NCI-H69 (cell line): ENCODE measurements at places on chromosomes 11 and 22.

DNA sequence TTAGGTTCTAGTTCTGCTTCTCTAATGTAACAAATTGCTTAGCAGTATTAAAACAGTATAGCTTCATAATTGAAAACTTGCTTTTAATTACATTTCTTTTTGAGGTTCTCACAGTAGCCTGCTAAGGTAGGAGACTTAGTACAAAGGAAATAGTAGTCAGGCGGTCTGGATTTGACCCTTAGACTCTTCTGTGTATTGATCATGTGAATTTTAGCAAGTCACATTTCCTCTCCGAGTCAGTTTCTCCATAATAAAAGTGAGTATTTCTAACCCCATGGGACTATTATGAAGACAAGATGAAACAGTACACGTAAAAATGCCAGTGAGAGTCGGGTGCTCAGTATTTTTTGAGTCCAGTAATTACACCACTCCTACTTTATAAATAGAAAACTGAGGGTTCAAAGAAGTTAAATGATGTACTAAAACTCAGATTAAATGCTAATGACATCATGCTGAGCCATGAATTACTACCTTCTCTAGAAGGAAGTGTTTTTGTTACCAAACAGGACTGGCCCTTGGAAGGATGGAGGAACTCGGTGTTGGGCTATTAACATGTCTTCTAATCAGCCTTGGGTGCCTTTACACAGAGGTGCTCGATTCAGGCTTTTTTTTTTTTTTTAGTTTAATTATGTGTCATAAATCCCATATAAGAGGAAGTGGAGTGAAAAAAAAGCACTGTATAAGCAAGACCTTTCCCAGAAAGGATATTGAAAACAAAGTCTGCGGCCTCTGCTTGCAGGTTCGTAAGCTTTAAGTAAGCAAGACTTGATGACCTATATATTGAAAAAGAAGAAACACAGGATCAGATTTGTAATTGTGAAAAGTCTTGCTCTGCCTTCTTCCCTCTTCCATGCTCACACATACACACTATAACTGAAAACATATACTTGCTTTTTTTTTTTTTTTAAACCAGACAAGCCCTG is 109.0 kb downstream of the EMSY start:
- DNase-seq, result peak; percentile 24

- no peak for DNase-seq
Observed at GRCh38 chr11:5604896-5605295, 8.5 kb downstream of the TRIM6 start.

DNA sequence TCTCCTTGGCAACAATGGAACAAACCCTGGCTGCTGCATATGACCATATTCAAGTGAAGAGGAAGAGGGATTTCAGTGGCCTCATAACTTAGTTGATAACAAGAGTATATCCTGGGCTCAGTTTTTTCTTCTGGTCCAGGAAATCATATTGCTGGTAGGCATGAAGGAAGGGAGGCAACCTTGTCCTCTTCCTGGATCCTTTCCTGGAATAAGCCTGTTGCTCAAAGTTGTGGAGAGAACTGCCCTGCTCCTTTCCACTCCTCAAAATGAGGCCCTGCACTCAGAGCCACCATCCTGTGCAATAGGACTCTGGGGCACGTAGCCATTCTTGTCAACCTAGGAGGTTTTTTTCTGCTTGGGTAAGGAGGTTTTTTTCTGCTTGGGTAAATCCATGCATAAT is 128.7 kb upstream of the PITPNB start:
- no peak for DNase-seq

- peak; percentile 36 for DNase-seq
Observed at GRCh38 chr11:57787920-57788702, 26.5 kb downstream of the CTNND1 start.

DNA sequence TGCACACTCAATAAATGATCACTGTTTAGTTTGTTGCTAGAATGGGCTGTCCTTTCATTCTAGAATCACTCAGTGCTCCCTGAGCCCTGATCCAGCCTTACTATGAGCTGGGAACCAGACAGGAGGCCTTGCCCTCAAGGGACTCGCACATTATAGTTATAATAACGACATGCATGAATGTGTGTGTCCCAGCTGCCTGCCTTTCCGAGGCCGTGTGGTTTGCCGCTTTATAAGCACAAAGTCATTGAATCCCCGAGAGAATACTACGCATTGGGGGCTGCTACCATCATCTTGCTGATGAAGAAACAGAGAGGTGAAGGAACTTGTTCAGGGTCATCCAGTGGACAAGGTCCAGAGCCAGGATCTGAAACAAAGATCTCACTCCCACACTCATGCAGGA is 75.7 kb downstream of the NFAM1 start:
- DNase-seq, result peak; percentile 42

- peak; percentile 24 for DNase-seq
Observed at GRCh38 chr11:132111838-132112237, 741.4 kb downstream of the NTM start.

DNA sequence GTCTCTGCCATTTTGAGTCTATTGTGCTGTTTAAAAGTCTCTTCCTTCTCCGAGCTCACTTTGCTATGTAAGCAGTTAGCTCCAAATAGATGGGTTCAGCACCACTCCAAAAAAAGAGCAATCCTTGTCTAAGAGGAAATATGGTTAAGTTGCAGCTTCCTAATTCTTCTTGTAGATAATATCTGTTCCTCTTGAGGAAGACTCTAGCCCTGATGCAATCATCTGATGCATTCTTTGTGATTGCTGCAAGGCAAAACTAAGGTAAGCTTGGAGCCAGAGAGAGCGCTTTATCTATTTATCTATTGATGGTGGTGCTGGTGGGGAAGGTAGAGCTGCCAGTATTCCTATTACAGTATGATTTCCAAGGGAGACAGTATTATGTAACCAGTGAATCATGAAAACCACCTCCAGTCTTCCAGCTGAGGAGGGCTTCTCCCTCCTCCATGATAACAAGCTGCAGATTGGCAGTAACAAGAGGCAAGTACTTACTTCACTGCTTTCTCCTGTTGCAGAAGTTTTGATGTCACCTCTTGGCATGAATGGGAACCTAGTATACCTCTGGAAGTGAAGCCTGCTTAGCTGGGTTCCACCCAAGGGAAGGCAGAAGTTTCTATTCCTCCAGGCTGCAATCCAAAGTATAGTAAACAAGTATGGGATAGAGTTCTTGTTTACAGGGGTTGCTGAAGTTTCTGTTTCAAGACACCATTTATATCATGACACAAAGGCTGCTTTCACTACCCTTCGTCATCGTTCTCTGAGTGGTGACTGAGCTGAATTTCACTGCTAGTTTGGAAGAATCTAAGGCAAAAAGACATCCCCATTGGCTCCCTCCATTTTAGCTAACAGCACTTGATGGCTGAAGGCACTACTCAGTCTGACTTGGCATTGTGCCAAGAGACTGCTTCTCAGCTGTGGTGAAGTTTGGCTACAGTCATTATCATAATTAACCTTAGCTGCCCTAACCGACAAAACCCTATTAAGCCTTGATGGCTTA is 49.7 kb downstream of the FDX1 start:
- DNase-seq, result peak; percentile 91

GRCh38 chr11:64629103-64629502 is 38.1 kb downstream of the SLC22A12 start:
- DNase-seq, result no peak

DNA sequence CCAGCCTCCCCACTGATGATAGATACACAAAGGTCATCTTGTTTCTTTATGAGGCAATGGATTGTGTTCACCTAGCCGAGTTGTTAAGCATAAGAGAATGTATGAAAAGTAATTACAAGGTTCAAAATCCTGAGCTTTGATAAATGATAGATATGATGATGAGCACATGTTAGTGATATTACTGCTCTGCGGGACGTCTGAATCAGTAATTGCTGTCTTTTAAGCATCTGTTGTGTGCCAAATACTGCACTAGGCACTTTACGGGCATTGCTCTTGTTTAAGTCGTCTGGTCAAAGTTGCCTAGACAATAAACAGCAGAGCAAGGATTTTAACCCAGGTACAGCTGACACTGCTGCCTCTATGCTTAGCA is 559 bp upstream of the RNF141 start:
- peak; percentile 99 for DNase-seq

- no peak for DNase-seq
Observed at GRCh38 chr11:19398772-19399527, 158.2 kb upstream of the E2F8 start.

GRCh38 chr11:1480555-1481482 is 5.8 kb downstream of the MOB2 start:
- DNase-seq, result no peak

GRCh38 chr22:20799449-20799848 is 25.5 kb downstream of the SERPIND1 start:
- no peak for DNase-seq

DNA sequence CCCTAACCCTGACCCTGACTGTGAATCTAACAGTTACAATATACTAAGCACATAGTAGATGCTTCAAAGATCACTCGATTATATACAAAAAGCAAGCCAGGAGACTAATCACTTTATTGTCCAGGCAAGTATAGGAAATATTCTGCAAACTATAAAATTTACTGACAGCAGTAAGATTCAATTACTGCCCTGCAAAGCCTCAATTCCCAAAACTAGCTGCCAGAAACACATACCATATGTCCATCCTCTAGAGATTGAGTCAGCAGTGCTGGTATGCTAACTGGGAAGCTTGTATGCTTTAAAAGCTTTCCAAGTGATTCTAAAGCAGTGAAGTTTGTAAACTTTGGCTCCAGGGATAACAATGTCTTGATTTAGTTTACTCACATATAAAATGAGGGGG is 26.1 kb downstream of the CSTF3 start:
- DNase-seq, result no peak

DNA sequence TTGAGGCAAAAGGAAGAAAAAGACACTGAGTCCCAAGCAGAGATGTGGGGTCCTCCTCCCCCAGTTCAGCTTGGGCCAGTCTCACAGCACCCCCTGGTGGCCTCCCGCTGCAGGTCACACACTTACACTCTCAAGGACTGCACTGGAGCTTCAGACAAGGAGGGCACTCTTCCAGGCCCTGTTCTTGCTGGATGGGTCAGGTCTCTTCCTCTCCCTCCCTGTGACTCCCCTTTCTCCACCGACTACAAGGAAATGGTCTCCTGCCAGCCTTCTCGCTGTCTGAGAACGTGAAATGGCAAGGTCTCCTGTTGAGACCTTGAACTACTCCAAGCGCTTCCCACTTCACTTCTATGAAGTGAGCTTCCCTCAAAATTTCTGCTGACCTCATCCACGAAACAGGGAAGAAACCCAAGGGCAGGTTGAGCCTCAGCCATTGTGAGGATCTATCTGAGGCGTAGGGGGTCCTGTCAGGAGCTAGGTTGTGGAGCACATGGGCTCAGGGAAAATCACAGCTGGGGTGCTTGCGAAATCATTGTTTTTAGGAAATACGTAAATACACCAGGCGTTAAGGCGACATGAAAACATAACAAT is 11.2 kb upstream of the IGLL1 start:
- DNase-seq, result peak; percentile 58

- peak; percentile 93 for DNase-seq
Observed at GRCh38 chr11:48024635-48025071, 44.3 kb downstream of the PTPRJ start.

GRCh38 chr22:39880722-39881121 is 12.8 kb downstream of the ENTHD1 start:
- DNase-seq, result no peak
